ENCODE measurements at places on chromosomes 5 and 9.
A peak's percentile ranks its signal among the peaks of the same experiment; 100 is the strongest.

DNA sequence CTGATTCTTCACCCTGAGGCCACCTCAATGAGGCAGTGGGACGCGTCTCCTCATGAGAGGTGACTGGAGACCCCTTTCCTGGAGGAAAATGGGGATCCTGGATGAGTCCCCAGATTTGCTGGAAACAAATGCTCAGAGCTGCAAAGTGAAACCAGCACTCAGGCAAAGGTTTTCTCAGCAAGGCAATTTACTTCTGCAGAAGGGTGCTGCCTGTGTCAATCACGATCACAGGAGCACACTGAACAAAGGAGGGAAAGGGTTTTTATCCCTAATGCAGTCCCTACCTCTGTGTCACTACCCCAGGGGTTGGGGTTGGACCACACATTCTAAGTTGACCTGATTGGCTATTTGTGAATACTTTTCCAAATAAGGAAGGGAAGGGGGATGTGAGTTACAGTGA is 69.9 kb upstream of the CDK20 start:
- DNase-seq: peak; percentile 25

DNA sequence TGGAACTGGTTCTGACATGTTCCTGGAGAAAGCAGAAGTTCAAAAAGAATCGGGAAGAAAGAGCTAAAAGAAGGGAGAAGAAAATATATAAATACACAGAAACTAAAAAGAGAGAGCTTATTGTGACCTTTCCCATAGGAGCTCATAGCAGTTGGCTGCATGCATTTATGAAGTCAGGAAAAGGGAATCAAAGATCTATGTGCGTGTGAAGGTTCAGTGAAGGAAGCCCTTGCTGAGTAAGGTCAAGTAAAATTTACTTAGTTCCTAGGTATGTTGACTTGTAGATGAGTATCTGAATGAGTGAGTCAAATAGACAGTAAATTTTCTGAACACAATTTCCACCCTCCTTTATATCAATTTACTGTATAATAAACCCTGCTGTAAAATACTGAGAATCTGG is 632.5 kb downstream of the SLCO4C1 start:
- no peak for DNase-seq

- DNase-seq: no peak
Measured at GRCh38 chr9:37512437-37512836, 26.7 kb downstream of the POLR1E start.

DNA sequence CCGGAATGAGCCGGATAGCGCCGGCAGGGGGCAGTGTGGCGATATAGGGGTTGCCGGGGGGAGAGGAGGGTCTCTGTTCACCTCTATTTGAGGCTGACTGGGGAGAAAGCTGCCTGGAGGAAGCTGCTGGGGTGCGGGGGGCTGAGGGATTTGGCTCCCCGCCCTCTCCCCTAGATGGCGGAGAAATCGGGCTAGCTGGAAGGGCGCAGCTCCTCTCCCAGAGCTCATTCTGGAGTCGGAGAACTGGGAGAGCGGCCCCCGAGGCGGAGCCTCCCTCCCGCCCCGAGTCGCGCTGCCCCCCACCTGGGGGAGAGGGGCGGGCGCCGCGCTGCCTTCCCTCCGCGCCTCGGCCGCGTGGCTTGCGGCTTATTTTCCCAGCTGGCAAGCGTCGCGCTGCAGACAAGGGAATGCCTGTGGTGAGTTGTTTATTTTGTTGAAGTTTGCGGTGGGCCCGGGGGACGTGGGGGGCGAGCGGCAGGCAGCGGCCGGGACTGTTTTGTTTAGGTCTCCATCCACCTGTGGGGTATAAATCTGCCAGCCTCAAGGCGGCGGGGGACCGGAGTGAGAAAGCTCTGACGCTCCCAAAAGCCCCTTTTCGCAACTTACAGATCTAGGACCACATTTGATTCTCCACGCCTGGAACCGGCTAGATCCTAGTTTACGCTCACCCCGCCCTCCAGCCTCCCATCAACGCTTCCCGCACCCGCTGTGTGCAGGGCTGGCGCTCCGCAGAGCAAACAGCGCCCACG is 4.1 kb upstream of the RGMB start:
- DNase-seq: peak; percentile 71

GRCh38 chr5:168707716-168708695 is 128.8 kb upstream of the PANK3 start:
- DNase-seq: no peak

- peak; percentile 80 for DNase-seq
Measured at GRCh38 chr5:99900302-99900852, 634.8 kb upstream of the FAM174A start.

DNA sequence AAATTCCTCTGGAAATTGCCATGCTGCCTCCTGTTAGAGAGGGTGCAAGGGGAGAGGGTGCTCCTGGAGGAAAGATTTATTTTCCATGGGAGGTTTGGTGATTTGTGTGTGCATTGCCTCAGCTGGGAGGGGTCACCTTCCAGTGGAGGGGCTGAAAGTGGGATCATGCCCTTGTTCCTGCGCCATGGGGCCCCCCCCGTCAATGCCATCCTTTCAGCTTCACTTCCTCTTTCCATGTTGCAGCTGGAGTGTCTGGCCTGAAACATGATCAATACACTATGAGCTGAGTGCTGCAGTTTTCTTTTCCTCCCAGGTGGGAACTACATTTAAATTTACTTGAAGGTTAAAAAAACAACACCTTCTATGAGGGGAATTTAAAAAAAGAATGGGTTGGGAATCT is 176.8 kb downstream of the MELK start:
- DNase-seq: no peak

DNA sequence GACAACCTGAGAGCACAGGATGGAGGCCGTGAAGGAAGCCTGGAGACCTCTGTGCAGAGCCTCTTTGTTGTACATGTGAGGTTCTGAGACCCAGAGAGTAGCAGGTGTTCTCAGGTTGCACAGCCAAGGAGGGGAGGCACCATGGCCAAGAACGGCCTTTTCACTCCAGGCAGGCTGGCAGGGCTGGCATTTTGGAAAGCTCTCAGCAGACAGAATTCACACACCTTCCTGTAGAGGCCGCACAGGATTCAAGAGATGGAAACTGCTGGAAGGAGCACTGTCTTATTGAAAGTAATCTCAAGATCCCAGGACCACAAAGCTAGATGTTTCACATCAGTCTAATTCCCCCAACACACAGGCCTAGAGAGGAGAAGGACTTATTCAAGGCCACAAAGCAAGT is 52.8 kb upstream of the XPA start:
- peak; percentile 31 for DNase-seq

GRCh38 chr9:136220017-136220729 is 15.2 kb upstream of the LHX3 start:
- DNase-seq: peak; percentile 87

DNA sequence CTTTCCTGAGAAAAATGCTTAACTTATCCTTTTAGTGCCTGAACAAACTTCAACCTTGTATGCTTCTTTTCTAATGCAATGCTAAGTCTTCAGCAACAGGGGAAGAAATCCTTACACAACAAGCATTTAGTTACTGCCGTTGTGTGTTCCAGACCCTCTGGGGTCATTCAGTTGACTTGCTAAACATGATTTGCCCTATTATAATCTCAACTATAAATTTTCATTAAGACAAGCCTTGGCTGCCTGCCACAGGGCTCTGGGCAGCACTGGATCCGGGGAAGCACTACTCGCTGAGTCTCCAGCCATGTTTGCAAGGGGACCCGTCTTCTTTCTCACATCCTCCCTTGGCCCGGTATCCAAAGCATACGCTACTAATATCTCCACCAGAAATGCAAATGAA is 58.1 kb downstream of the PTCH1 start:
- DNase-seq: no peak

DNA sequence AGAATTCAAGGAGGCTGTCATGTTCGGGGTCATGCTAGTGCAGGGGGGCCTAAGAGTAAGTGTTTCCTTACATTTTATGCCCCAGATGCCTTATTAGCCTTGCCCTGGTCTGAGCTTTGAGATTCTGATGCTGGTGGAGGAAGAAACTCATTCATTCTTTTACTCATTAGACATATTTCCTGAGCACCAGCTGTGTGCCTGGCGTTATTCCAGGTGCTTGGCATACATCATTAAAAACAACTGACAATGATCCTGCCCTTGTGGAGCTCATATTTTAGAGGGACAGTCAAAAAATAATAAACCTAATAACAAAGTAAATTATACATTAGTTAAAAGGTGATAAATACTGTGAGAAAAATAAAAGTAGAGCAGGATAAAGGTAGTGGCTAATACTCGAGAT is 138.9 kb upstream of the SGCD start:
- DNase-seq: no peak

DNA sequence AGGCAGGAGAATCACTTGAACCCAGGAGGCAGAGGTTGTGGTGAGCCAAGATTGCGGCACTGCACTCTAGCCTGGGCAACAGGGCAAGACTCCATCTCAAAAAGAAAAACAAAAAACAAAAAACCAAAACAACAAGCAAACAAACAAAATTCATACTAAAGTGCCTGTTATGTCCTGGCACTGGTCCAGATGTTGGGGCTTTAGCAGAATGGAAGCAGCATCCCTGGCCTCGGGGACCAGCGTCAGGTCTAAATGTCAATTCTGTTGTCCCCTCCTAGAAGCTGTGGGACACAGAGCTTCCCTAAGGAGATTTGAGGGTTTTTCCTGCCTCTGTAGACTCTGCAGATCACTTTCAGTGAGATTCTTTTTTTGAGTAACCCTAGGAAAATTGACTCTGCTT is 26.2 kb downstream of the PPARGC1B start:
- no peak for DNase-seq

DNA sequence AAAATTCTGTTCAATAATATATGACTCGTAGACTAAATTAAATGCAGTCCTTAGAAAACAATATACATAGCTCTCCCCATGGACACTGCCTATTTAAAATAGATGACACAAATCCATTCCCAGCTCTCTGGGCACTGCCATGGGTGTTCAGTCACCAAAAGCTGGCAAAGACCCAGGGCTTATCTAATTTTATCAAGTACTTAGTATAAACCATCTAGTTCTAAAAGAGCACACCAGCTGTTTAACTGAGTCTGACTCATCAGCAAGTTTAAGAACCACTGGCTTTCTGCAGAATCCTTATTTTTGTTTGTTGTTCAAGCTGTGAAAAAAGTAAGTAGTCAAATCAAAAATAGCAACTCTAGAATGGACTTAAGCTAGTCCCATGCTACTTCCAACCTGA is 107.6 kb downstream of the PLPP1 start:
- DNase-seq: peak; percentile 96
